Activated CD8-positive, alpha-beta T cell treated with anti-CD3 and anti-CD28 coated beads, Interleukin-2, amount 10 ng/mL, durations not matched to agents 7 days and 5 days (primary cell): ENCODE measurements at places on chromosomes 2 and 18. TPM values are rescaled to one million over a fixed set of nuclear protein-coding genes. Genes with fewer than 3 reads are reported as not detected.

DSG1 gene
- not detected for total RNA-seq

GRCh38 chr2:170271340-170271739 is 93.4 kb downstream of the MYO3B start:
- no peak overlapping the region for H3K27ac ChIP-seq
- DNase-seq: no peak
- no peaks in the 10 kb centered on the region for H3K4me1 ChIP-seq

DBI gene
- total RNA-seq: 192 TPM

DCDC2C gene
- not detected for total RNA-seq

PLGLB1 gene
- 3.7 TPM for total RNA-seq

GRCh38 chr2:40773291-40773690 is 321.4 kb upstream of the SLC8A1 start:
- no peaks in the 10 kb centered on the region for H3K4me1 ChIP-seq
- H3K36me3 ChIP-seq: no peaks in the 10 kb centered on the region
- DNase-seq: no peak
- no peak overlapping the region for H3K27ac ChIP-seq
- H3K27me3 ChIP-seq: no peaks in the 10 kb centered on the region

DNA sequence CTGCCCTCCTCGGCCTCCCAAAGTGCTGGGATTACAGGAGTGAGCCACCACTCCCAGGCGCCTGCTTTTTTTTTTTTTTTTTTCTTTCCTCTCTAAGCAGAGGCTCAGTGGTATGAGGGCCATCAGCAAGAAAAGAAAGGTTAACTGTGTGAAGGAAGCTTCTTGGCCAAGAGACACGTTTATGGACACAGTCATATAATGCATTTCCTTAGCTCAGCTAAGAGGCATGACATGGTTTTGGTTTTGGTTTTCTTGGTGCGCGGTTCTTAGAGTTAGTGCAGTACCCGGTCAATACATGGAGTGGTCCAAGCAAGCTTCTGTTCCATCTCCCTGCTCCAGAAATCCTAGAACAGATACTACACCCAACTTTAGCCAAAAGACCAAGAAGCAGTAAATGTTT is 42.6 kb downstream of the RALBP1 start:
- peaks cover 22% of the 10 kb centered on the region for H3K36me3 ChIP-seq
- no peaks in the 10 kb centered on the region for H3K27me3 ChIP-seq
- no peak for DNase-seq

DNA sequence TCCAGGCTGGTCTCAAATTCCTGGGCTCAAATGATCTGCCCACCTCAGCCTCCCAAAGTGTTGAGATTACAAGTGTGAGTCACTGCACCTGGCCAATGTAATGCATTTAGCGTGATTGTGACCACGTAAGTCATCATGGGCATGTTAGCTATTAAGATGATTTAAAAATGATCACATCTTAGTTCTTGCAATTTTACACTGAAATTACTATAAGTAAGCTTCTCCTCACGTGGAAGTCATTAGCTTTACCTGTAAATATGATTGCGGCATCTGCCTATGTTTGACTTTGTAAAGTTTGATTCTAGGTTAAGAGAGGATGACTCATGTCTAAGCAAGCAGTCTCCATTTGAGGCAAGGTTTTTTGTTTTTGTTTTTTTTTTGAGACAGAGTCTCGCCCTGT is 85.5 kb downstream of the PMAIP1 start:
- H3K4me1 ChIP-seq: no peaks in the 10 kb centered on the region
- DNase-seq: no peak
- no peak overlapping the region for H3K27ac ChIP-seq
- H3K4me3 ChIP-seq: no peak overlapping the region

GRCh38 chr2:24898122-24899109 is 21.6 kb downstream of the ADCY3 start:
- H3K27ac ChIP-seq: no peak overlapping the region
- H3K27me3 ChIP-seq: no peaks in the 10 kb centered on the region
- no peak for DNase-seq
- peaks cover 65% of the 10 kb centered on the region for H3K36me3 ChIP-seq
- no peak overlapping the region for H3K4me3 ChIP-seq

ZNF638 gene
- 69.7 TPM for total RNA-seq

NEUROD1 gene
- total RNA-seq: not detected

- H3K27me3 ChIP-seq: no peaks in the 10 kb centered on the region
- H3K4me1 ChIP-seq: no peaks in the 10 kb centered on the region
- H3K36me3 ChIP-seq: no peaks in the 10 kb centered on the region
- no peak overlapping the region for H3K27ac ChIP-seq
These were observed 127.0 kb downstream of the GAREM1 start for GRCh38 chr18:32343634-32344033.

GRCh38 chr2:6492573-6492972 is 373.1 kb downstream of the CMPK2 start:
- H3K27me3 ChIP-seq: no peaks in the 10 kb centered on the region
- no peaks in the 10 kb centered on the region for H3K4me1 ChIP-seq
- H3K4me3 ChIP-seq: no peak overlapping the region
- H3K27ac ChIP-seq: no peak overlapping the region
- no peaks in the 10 kb centered on the region for H3K36me3 ChIP-seq
- DNase-seq: no peak

POTEJ gene
- total RNA-seq: not detected

DNA sequence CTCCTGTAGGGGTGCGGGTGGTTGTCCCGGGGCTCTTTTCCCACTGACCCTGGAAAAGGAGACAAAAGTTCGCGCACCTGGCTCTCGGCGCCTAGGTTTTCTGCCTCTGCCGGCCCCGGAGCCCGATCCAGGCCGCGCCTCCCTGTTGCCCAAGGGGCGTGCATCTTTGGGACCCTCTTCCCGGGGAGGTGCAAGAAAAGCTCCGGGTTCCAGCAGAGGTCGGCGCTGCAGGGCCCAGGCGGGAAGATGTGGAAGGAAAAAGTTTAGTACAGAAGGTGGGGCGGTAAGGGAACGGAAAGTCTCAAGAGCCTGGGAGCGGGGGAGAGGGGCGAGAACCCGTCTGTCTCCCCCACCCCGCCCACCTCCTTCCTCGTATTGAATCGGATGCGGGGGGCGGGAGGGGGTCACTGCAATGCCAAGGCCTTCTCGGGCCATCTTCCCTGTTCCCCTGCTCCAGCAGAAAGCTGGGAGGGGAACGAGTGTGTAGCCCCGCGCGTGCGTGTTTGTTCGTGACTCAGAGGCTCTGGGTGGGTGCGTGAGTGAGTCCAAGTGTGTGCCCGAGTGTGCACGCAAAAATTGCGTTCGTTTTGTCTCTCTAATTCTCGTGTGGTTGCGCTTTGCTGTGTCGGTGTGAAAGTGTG is 6.3 kb upstream of the EN1 start:
- H3K36me3 ChIP-seq: peaks cover 5% of the 10 kb centered on the region
- no peak for DNase-seq
- peaks cover 79% of the 10 kb centered on the region for H3K27me3 ChIP-seq

- no peak overlapping the region for H3K4me3 ChIP-seq
- H3K36me3 ChIP-seq: no peaks in the 10 kb centered on the region
- H3K27ac ChIP-seq: no peak overlapping the region
- H3K27me3 ChIP-seq: no peaks in the 10 kb centered on the region
These were observed 66.7 kb upstream of the LPIN2 start for GRCh38 chr18:3079653-3080052.

PROKR1 gene
- total RNA-seq: not detected

DYSF gene
- total RNA-seq: 3.4 TPM

DNA sequence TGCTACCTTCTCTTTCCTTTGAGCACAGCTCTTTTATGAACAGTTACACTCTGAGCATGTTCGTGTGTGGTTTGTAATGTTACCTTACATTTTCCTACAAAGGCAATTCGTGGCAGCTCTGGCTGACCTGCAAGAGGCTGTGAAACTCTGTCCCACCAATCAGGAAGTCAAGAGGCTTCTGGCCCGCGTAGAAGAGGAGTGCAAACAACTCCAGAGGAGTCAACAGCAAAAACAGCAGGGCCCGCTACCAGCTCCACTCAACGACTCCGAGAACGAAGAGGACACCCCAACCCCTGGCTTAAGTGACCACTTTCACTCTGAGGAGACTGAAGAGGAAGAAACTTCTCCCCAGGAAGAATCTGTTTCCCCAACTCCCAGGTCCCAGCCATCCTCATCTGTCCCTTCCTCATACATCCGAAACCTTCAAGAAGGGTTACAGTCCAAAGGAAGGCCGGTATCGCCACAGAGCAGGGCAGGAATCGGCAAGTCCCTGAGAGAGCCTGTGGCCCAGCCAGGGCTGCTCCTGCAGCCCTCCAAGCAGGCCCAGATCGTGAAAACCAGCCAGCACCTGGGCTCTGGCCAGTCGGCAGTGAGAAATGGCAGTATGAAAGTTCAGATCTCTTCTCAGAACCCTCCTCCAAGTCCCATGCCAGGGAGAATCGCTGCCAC is 56.9 kb downstream of the WDSUB1 start:
- H3K27ac ChIP-seq: no peak overlapping the region
- peaks cover 43% of the 10 kb centered on the region for H3K4me1 ChIP-seq
- H3K27me3 ChIP-seq: no peaks in the 10 kb centered on the region
- H3K36me3 ChIP-seq: peaks cover 4% of the 10 kb centered on the region
- DNase-seq: no peak
- no peak overlapping the region for H3K4me3 ChIP-seq

- H3K36me3 ChIP-seq: no peaks in the 10 kb centered on the region
- no peaks in the 10 kb centered on the region for H3K4me1 ChIP-seq
- H3K27me3 ChIP-seq: no peaks in the 10 kb centered on the region
- DNase-seq: no peak
- H3K27ac ChIP-seq: no peak overlapping the region
These were observed 72.7 kb downstream of the MAP2 start for GRCh38 chr2:209496586-209496982.

DNA sequence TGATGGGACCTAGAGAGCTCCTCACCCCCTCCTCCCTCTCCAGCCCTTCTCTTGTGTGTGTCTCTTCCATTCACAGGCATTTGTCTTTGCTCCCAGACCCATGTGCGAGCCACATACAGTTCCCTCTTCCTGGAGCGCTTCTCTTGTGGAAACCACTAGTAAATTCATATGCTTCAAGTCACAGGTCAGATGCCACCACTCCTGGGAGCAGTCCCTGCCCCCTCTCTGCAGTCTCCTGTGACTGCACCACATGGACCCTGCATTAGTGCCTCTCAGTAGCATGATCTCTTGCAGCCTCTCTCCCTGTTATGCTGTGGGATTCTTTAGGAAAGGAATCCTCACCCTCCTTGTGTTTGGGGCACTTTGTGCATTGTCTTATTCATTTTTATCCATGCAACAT is 96.5 kb upstream of the NFATC1 start:
- H3K4me1 ChIP-seq: no peaks in the 10 kb centered on the region
- no peaks in the 10 kb centered on the region for H3K27me3 ChIP-seq
- no peaks in the 10 kb centered on the region for H3K36me3 ChIP-seq

ABCB11 gene
- not detected for total RNA-seq

DNA sequence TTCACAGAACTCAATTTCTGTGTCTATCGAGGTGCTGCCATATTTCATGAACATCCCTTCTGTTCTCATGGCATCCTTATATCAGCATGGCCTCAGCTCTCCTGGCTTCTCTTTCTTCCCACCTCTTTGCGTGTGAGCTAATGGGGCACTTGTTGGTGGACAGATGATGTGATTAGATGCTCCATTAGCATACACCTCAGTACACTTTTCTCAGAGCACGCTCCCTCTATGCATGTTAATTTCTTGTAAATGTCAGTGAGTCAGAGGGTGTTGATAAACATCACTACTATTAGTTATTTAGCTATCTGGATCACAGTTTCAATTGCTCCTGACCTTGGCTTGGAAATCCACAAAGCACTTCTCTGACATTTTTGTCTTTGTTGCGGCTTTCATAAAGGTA is 159.4 kb downstream of the CD8B2 start:
- no peaks in the 10 kb centered on the region for H3K36me3 ChIP-seq
- no peaks in the 10 kb centered on the region for H3K4me1 ChIP-seq
- DNase-seq: no peak
- no peak overlapping the region for H3K27ac ChIP-seq
- H3K27me3 ChIP-seq: peaks cover 2% of the 10 kb centered on the region

DNA sequence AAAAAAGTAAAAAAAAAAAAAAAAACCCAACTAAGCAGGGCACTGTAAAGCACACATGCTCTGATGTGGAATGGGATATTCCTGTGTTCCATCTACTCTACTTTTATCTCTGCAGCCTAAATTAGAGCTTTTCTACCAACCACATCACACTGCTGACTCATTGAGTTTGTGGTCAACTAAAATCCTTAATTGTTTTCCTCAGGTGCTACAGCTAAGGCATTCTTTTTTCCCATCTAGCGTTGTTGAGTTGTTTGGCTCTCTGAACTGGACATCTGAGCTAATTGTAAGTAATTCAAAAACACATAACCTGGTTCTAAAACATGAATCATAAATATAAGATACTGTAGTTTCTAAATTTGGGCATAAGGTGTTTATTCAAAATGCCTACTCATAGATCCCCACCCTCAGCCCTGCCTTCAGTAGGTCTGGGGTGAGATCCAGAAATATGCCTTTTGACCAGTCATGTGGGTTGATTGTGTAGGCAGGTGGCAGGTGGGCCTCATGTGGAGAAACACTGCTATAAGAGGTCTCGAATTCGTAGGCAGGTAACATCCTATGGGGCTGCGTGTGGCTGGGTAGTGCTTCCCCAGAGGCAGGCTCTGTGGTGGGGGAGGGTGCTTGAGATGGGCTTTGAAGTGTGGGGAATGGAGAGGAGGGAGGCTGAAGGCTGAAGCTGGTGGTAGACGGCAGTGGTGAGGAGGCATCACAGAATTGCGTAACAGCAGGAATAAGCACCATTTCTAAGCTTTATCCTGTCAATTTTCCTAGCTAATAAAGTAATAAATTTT is 27.2 kb downstream of the ANKRD29 start:
- no peak for DNase-seq
- H3K4me3 ChIP-seq: no peak overlapping the region
- H3K27ac ChIP-seq: no peak overlapping the region
- H3K4me1 ChIP-seq: peaks cover 14% of the 10 kb centered on the region

DNA sequence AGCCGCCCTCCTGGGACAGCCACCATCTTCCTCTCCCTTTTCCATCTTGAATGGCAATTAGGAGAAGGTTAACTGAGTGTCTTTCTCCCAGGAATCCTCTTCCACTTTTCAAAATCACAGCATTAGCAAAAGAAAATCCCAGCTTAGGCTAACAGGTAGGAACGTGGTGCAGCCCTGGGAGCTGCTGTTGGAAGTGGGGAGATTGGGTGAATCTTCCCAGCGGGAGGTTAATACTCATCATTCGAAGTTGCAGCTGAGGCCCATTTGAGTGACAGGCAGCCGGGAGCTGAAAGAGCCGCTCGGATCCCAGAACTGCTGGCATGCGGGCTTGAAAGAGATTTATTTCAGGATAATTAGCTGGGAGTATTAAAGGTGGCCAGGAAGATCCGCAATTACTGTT is 306.0 kb downstream of the BCL11A start:
- no peaks in the 10 kb centered on the region for H3K36me3 ChIP-seq
- no peak overlapping the region for H3K27ac ChIP-seq
- no peaks in the 10 kb centered on the region for H3K4me1 ChIP-seq
- no peak for DNase-seq

- no peaks in the 10 kb centered on the region for H3K36me3 ChIP-seq
- DNase-seq: no peak
- H3K4me3 ChIP-seq: no peak within 1 kb of the TSS
- H3K27me3 ChIP-seq: peaks cover 47% of the 10 kb centered on the region
These were observed at the start of gene ECEL1 for GRCh38 chr2:232487385-232488096. ECEL1 (minus strand) TSS chr2:232487834; CDS start chr2:232486653, 1,181 bp downstream.

GRCh38 chr2:73232403-73233153 is 461 bp downstream of the PRADC1 start:
- no peaks in the 10 kb centered on the region for H3K27me3 ChIP-seq
- H3K4me3 ChIP-seq: peak overlapping the region; percentile 85
- H3K36me3 ChIP-seq: peaks cover 19% of the 10 kb centered on the region
- H3K27ac ChIP-seq: peak overlapping the region; percentile 83
- DNase-seq: peak; percentile 52
